Pulmonary artery endothelial cell (primary cell): ENCODE measurements at places on chromosomes 2 and 18. TPM values are rescaled to one million over a fixed set of nuclear protein-coding genes. Genes with fewer than 3 reads are reported as not detected.

Gene NFU1
- 38.2 and 42.1 TPM in 2 replicates for total RNA-seq

GRCh38 chr2:17625446-17625845 lies 85.0 kb downstream of the VSNL1 start:
- no peak for DNase-seq

Gene ASTL
- 0.07 TPM in 1 of 2 replicates, not detected in the other for total RNA-seq

Gene DQX1
- not detected in 2 replicates for total RNA-seq

DNA sequence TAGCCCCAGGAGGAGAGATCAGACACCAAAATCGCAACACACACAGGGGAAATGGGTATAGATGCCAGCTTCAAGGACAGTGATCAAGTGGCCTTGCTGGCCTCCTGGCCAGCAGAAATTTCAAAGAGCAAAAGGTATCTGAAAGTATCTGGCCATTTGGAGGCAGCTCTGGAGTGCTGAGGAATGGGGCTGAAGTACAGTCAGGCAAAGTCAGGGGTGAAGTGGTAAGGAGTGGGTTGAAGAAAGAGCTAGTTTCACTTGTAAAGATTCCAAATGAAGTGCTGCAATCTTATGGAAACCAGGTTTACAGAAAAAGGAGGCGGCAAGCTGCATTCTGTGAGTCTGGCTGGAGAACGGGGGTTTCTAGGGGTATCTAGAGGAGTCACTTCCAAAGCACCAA lies 19.2 kb upstream of the PCBP1 start:
- DNase-seq: no peak

DNA sequence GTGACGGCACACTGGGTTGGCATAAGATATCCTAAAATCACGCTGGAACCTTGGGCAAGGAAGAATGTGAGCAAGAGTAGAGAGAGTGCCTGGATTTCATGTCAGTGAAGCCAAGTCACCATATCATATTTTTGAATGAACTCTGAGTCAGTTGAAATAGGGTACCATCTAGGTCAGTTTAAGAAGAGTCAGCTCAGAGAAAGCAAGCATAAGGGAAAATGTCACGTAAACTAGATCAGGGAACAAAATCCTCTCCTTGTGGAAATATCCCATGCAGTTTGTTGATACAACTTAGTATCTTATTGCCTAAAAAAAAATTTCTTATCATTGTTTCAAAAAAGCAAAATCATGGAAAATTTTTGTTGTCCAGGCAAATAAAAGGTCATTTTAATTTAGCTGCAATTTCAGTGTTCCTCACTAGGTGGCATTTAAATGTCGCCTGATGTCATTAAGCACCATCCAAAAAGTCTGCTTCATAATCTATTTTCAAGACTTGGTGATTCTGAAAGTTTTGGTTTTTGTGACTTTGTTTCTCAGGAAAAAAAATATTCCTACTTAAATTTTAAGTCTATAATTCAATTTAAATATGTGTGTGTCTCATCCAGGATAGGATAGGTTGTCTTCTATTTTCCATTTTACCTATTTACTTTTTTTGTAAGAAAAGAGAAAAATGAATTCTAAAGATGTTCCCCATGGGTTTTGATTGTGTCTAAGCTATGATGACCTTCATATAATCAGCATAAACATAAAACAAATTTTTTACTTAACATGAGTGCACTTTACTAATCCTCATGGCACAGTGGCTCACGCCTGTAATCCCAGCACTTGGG lies 19.6 kb downstream of the RSAD2 start:
- DNase-seq: no peak

DNA sequence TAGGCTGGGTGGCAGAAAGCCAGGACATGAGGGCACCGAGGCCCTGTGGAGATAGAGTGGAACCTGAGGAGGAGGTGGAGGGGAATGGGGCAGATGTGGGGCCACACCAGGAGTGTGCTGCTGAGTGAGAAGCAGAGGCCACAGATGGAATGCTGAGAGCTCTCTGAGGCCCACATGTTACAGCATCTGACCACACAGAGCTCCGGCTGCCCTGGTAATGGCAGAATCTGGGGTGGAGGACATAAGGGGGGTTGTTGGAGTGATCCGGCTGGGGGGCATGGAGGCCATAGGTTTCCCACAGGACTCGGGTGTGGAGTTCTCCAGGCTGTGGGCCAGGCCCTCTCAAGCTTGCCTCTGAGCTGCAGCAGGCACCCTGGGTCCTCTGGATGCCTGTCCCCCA lies 3.8 kb downstream of the MZT2B start:
- DNase-seq: no peak

DNA sequence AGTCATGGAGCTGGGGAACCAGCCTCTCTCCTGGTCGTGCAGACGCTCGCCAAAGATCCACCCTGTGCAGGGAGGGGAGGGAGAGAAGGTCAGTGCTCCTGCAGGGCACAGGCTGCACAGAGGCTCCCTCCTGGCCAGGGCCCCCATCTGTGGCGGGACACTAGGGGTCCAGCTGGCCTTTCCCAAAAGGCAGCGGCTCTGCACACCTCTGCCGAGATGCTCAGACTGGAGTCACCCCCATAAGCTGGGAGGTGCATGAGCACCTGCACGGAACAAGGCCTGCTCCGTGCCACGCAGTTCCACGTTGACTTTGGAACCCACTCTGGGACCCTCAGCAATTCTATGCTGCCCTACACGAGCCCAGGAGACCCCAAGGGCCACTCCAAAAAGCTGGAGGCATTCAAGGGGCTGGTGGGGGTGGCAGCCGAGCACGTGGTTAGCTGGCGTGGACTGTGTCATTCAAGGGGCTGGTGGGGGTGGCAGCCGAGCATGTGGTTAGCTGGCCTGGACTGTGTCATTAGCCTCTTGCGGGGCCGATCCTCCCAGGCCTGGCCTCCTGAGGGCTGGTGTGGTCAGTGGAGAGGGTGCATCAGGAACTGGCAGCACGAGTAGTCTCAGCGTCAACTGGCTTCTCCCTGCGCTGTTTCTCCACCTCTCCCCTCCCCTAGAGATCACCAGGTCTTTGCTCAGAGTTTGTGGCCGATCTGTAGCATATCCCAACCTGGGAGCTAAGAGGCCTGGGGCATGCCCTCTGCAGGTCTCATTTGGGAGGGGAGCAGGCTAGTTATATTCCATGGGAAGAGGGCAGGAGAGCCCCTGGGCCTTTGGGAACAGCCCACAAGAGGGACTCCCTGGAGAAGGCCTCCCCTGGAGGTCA lies 9.8 kb downstream of the SNORC start:
- no peak for DNase-seq

Gene MC4R
- total RNA-seq: not detected in 2 replicates

DNA sequence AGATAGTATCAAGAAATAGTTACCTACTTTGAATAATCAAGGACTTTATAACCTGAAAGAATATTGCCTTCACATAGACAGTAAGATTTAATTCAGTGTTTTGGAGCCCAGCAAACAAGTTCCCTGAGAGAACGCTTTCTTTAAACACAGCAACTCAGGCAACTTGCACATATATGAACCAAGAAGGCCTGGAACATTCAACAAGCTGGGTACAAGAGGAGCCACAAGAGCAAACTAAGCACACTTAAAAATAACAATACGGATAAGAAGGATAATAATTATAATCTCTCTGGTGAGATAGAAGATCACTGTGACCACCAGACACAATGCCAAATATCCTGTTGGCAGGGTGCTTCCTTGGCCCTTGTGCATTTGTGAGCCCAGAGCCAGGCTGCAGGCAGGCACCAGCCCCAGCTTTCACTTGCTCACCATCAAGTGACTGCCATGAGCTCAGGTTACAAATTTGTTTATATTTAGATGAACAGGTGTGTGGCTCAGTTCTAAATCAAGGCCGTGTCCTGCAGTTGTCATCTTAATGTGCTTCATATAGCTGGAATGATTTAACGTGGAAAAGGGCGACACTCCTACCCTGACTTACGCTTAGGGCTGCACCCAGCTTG lies 446.6 kb downstream of the IRS1 start:
- DNase-seq: no peak

GRCh38 chr2:48600917-48601316 lies 16.7 kb upstream of the GTF2A1L start:
- DNase-seq: no peak

- no peak for DNase-seq
These were observed at the start of gene MXD1 for GRCh38 chr2:69914950-69915945. TSS of gene MXD1 (plus strand) at chr2:69915109. CDS start at chr2:69915331, 222 bp downstream.

Gene TNFRSF11A
- total RNA-seq: 3.3 and 3.5 TPM in 2 replicates

Gene MAP3K19
- total RNA-seq: not detected in 2 replicates

DNA sequence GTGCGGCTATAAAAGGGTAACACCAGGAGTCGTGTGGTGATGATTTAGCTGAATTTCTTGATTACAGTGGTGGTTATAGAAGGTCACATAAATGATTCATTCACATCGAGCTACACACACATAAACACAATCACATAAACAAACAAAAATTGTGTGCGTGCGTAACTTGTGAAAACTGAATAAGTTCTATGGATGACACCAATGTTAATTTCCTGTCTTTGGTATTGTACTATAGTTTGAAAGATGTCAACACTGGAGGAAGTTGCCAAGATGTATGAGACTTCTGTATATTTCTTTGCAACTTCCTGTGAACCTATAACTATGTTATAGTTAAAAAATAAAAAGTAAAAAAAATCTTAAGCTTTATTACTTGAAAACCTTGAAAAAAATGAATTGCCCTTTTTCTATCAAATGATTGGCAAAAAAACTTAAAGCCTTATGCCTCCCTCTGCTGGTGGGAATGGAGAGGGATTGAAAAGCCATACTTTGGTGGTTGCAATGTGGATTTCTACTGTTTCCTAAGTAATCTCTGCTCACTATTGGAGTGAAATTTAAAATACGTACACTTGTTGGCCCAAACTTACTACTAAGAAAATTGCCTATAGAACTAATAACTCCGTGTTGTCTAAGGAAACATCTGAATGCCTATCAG lies 227.7 kb downstream of the RPIA start:
- DNase-seq: no peak

Gene EML6
- 1.1 and 2.0 TPM in 2 replicates for total RNA-seq

GRCh38 chr2:125561302-125561701 lies 1094.7 kb upstream of the GYPC start:
- DNase-seq: no peak

- DNase-seq: no peak
These were observed 230.5 kb downstream of the PMAIP1 start for GRCh38 chr18:60130284-60130683.

DNA sequence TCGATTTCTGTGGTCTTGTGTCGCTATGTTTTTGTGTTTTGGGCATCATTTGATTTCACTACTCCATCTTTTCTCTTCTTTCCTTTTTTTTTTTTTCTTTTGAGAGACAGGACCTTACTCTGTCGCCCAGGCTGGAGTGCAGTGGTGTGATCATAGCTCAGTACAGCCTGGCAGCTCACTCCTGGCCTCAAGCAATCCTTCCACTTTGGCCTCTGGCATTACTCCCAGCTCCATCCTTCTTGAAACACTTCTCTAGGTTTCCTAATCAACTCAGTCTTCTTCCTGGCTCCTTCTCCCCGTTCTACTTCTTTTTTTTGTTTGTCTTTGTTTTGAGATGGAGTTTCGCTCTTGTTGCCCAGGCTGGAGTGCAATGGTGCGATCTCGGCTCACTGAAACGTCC lies 26.5 kb downstream of the TCF23 start:
- no peak for DNase-seq

Gene NGEF
- 0.14 and 3.2 TPM in 2 replicates for total RNA-seq
